Glomerular endothelial cell (primary cell): ENCODE measurements at places on chromosomes 1 and 21. TPM values are rescaled to one million over a fixed set of nuclear protein-coding genes. Genes with fewer than 3 reads are reported as not detected.

GBP2 gene
- 49.8 and 52.7 TPM in 2 replicates for total RNA-seq

MIXL1 gene
- 0.10 and 1.6 TPM in 2 replicates for total RNA-seq

PRR9 gene
- total RNA-seq: not detected in 2 replicates

CLDN14 gene
- 6.1 and 7.9 TPM in 2 replicates for total RNA-seq

LCE2B gene
- total RNA-seq: not detected in 2 replicates

FMO3 gene
- total RNA-seq: not detected in 2 replicates

C21orf91 gene
- 2.7 and 3.5 TPM in 2 replicates for total RNA-seq

SF3B4 gene
- total RNA-seq: 13.0 and 20.0 TPM in 2 replicates

EFNA3 gene
- total RNA-seq: 1.5 and 4.0 TPM in 2 replicates

THEMIS2 gene
- total RNA-seq: 20.2 and 29.5 TPM in 2 replicates

ITLN2 gene
- total RNA-seq: not detected in 2 replicates

WLS gene
- total RNA-seq: 99.6 and 118 TPM in 2 replicates

TMEM82 gene
- total RNA-seq: not detected in 2 replicates

USP24 gene
- total RNA-seq: 23.5 and 28.2 TPM in 2 replicates

HCRTR1 gene
- total RNA-seq: 0.58 and 1.3 TPM in 2 replicates

ABCG1 gene
- total RNA-seq: 29.5 and 66.0 TPM in 2 replicates

CR1L gene
- total RNA-seq: not detected in 2 replicates

IRF6 gene
- total RNA-seq: 0.82 and 1.8 TPM in 2 replicates

HSD3B2 gene
- not detected in 2 replicates for total RNA-seq

DMBX1 gene
- not detected in 2 replicates for total RNA-seq

SDHB gene
- 101 and 102 TPM in 2 replicates for total RNA-seq

FOXO6 gene
- not detected in 2 replicates for total RNA-seq

EXOSC10 gene
- 68.9 and 89.7 TPM in 2 replicates for total RNA-seq

KRTAP19-7 gene
- total RNA-seq: not detected in 2 replicates

THRAP3 gene
- 84.9 and 105 TPM in 2 replicates for total RNA-seq

DMRTA2 gene
- not detected in 2 replicates for total RNA-seq

SIM2 gene
- total RNA-seq: 0.47 and 1.7 TPM in 2 replicates

LCK gene
- 0.35 and 1.1 TPM in 2 replicates for total RNA-seq

EBNA1BP2 gene
- total RNA-seq: 91.4 and 93.0 TPM in 2 replicates

TFF2 gene
- total RNA-seq: not detected in 2 replicates

LENEP gene
- not detected in 2 replicates for total RNA-seq

OR2L3 gene
- not detected in 2 replicates for total RNA-seq

NEK7 gene
- 22.1 and 48.6 TPM in 2 replicates for total RNA-seq

MATN1 gene
- not detected in 2 replicates for total RNA-seq

FCRL1 gene
- not detected in 2 replicates for total RNA-seq

PROK1 gene
- total RNA-seq: not detected in 2 replicates

IFI44 gene
- 8.2 and 35.1 TPM in 2 replicates for total RNA-seq

DHCR24 gene
- 84.4 and 96.8 TPM in 2 replicates for total RNA-seq

FRRS1 gene
- 1.2 and 2.1 TPM in 2 replicates for total RNA-seq

MPZ gene
- total RNA-seq: 3.4 and 4.7 TPM in 2 replicates
